ENCODE measurements at places on chromosomes 1 and 21.

- DNase-seq = no peak
Observed at GRCh38 chr1:81499487-81499886, 301.2 kb upstream of the ADGRL2 start.

DNA sequence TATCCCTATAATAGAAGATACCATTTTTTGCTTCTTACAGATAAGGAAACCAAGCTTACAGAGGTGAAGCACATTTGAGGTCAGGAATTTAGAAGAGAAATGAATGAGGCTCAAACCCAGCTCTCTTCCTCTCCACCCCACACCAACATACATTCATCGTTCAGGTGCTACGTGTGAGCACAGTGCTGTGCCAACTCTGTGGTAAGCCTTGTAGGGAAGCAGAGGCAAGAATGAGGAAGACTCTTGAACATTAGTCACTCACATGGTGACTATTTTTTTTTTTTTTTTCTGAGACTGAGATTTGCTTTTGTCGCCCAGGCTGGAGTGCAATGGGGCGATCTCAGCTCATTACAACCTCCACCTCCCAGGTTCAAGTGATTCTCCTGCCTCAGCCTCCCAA lies 314.0 kb downstream of the NTNG1 start:
- peak; percentile 4 for DNase-seq

- peak; percentile 79 for DNase-seq
Observed at GRCh38 chr1:154559466-154560044, 1.1 kb upstream of the UBE2Q1 start.

GRCh38 chr1:116948046-116948445 lies 38.3 kb downstream of the PTGFRN start:
- DNase-seq = no peak

GRCh38 chr1:207808322-207808705 lies 56.5 kb downstream of the CD46 start:
- no peak for DNase-seq

DNA sequence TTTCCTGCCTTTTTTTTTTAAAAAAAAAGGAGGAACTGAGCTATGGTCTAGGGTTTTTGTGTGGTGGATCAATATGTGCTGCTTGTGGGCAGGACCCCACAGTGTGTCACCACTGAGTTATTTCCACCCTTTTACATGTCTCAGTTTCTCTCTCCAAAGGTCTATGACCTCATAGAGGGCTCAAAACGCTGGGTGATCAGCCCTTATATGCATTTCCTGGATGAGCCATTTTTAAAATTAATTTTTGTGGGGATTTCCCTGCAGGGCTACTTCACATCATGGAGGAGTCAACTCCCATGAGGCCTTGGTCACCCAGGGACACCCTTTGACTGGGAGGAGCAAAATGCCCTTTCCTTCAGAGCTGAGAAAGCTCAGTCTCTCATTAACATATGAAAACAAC lies 20.7 kb upstream of the HAO2 start:
- peak; percentile 7 for DNase-seq

DNA sequence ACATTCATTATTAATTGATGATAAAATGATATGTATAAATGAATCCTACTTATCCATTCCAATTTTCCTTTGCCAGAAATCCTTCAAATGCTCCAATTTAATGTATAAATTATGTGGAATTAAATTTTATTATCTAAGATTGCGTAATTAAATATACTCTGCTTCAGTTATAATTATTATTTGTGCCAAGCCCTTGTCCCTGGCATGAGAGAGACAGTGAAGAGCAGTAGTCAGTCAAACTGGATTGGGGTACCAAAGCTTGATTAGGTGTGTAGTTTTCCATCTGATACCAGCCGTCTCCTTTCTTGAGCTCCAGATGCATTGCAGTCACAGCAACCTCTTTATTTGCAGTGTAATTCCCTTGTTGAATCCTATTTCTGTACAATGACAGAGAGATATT lies 22.4 kb upstream of the MTF2 start:
- no peak for DNase-seq

- DNase-seq = peak; percentile 65
Observed at GRCh38 chr1:86380257-86380861, 15.8 kb downstream of the ODF2L start.

DNA sequence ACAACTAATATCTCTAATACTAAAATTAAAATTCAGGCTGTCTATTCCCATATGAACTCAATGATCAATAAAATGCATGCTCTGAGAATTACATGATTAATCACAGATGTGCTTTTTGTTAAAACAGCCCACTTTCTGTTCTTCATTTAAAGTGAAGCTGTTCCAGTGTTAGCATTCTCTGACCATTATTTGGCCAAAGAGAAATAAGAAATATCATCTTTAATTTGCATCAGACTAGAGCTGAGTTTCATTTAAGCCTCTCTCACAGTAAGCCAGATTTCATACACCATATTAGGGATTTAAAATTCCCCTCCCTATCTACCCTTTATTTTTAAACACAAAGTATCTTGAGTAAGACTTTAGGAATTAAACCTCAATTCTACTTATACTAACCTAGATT lies 261.6 kb downstream of the TPR start:
- DNase-seq = no peak

GRCh38 chr1:6143395-6143794 lies 36.7 kb downstream of the CHD5 start:
- no peak for DNase-seq

DNA sequence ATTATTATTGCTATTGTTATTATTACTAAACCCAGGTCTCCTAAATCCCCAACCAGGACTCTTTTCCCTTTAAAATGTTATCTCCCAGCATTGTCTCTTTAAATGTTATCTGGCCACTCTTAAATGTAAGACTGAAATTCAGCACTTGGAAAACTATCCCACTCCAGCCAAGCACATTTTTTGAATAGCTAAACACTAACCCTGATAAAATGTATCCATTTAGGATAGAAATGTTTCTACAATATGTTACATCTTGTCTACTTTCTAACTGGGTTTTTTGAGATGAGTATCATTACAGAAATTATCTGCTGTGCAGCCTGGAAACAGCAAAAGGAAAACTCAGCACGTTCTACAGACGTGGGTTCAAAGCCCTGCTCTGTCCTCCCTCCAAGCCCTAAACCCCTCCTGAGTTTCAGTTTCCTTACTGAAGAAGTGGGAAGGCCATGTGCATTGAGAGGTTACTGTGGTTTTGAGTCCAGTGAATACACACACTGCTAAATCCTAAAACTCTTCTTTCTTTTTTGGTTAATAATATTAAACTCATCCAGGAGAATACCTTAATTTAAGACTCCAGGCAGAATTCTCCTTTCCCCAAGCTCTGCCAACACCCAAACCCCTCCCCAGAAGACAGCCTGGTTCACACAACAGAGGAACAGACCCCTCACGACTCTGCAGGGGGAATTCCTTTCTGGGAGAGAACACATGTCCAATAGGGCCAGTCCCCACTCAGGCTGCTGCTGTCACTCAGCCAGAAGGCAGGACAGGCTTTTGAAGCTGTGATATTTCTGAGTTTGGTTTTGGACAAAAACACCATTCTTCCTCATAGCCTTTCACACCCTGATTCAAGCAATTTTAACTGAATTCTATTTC lies 41.9 kb downstream of the HIVEP3 start:
- peak; percentile 65 for DNase-seq

GRCh38 chr1:36737767-36738166 lies 255.1 kb upstream of the CSF3R start:
- no peak for DNase-seq

GRCh38 chr1:221527886-221528624 lies 213.8 kb downstream of the DUSP10 start:
- DNase-seq = no peak

- DNase-seq = no peak
Observed at GRCh38 chr1:78799926-78800325, 150.3 kb downstream of the IFI44 start.

DNA sequence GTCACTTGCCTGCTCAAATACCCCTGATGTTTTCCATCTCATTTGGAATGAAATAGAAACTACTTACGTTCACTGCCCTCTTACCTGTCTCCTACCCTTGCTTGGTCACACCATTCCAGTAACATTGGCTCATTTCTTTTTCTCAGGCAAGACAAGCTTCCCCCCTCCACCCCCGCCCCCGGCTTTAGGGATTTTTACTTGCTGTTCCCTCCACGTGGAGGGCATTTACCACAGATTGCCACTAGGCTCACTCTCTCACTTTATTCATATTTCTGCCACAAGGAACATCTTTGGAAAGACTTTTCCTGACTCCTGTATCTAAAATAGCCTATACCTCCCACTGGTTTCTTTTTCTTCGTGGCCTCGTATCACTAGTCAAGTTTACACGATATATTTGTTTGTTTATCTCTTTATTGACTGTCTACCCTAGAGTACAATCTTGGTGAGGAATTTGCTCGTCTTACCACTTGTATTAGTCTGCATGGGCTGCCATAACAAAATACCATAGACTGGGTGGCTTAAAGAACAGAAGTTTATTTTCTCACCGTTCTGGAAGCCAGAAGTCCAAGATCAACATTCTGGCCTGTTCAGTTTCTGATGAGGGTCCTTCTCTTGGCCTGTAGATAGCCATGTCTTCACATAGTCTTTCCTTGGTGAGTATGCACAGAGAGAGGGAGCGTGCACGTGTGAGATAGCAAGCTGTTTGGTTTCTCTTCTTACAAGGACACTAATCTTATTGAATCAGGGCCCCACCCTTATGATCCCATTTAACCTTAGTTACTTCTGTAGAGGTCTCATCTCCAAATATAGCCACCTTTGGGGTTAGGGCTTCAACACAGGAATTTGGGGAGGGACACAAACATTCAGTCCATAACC lies 126.2 kb downstream of the NRDC start:
- no peak for DNase-seq

GRCh38 chr1:35603941-35604340 lies 30.8 kb downstream of the TFAP2E start:
- peak; percentile 25 for DNase-seq

GRCh38 chr1:9845914-9846313 lies 22.1 kb upstream of the CLSTN1 start:
- DNase-seq = no peak

- DNase-seq = no peak
Observed at GRCh38 chr1:209899948-209900347, 38.1 kb upstream of the SYT14 start.

DNA sequence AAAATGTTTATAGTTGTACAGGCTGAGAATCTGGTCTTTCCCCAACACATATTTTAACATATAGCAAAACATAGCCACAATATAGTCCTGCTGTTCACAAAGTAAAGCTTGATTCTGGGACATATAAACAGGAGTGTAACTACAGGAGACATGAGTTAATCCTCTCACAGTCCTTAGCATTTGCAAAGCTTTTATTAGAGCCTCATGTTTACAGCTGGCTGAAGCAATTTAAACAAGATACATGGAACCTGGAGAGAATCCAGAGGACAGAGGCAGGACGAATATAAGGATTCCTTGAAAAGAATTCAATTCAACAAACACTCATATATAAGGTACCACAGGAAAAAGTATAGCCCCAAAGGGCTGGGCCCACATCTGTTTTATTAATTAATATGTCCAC lies 163.4 kb downstream of the ADGRL4 start:
- DNase-seq = no peak

- no peak for DNase-seq
Observed at GRCh38 chr1:206686478-206687249, 2.0 kb downstream of the MAPKAPK2 start.
